ENCODE measurements at places on chromosomes 3 and 15.
A peak's percentile ranks its signal among the peaks of the same experiment; 100 is the strongest.

GRCh38 chr3:42209917-42210316 lies 56.1 kb downstream of the CCK start:
- H3K36me3 ChIP-seq: peaks cover 92% of the 10 kb centered on the region
- H3K27ac ChIP-seq: no peak overlapping the region
- H3K4me1 ChIP-seq: peaks cover 30% of the 10 kb centered on the region
- no peaks in the 10 kb centered on the region for H3K27me3 ChIP-seq
- no peak for DNase-seq
- H3K4me3 ChIP-seq: no peak overlapping the region

GRCh38 chr3:114213627-114214541 lies 23.5 kb downstream of the ZNF80 start:
- H3K4me3 ChIP-seq: no peak overlapping the region
- H3K4me1 ChIP-seq: peaks cover 27% of the 10 kb centered on the region
- H3K27me3 ChIP-seq: no peaks in the 10 kb centered on the region
- no peak overlapping the region for H3K27ac ChIP-seq
- peaks cover 3% of the 10 kb centered on the region for H3K36me3 ChIP-seq

GRCh38 chr15:85828874-85829273 lies 34.1 kb upstream of the KLHL25 start:
- DNase-seq: no peak
- H3K4me1 ChIP-seq: no peaks in the 10 kb centered on the region
- no peaks in the 10 kb centered on the region for H3K36me3 ChIP-seq
- no peak overlapping the region for H3K4me3 ChIP-seq
- peaks cover 16% of the 10 kb centered on the region for H3K27me3 ChIP-seq
- no peak overlapping the region for H3K27ac ChIP-seq

DNA sequence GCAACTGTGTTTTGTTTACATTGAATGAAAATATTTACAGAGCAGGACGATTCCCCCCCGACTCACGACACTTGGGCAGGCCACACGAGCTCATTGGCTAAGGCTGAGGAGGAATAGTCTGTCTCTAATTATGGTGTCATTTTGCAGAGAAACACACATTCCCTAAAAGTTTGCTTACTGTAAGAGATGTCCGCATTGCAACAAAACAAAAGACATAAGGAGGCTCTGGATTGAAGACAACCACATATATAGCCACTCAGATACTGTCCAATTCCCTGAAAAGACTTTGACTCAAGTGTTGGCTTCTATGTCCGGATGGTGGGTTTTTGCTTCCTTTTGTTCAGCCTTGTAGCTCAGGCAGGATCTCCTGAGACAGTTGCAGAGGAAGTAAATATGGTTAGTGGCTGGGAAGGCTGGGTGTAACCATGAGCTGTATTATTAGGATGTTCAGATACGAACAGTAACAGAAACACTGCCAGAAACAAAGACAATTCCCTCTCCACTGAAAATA lies 170.4 kb downstream of the KLHL25 start:
- DNase-seq: no peak
- peak overlapping the region; percentile 36 for H3K4me3 ChIP-seq
- H3K4me1 ChIP-seq: peaks cover 55% of the 10 kb centered on the region

DNA sequence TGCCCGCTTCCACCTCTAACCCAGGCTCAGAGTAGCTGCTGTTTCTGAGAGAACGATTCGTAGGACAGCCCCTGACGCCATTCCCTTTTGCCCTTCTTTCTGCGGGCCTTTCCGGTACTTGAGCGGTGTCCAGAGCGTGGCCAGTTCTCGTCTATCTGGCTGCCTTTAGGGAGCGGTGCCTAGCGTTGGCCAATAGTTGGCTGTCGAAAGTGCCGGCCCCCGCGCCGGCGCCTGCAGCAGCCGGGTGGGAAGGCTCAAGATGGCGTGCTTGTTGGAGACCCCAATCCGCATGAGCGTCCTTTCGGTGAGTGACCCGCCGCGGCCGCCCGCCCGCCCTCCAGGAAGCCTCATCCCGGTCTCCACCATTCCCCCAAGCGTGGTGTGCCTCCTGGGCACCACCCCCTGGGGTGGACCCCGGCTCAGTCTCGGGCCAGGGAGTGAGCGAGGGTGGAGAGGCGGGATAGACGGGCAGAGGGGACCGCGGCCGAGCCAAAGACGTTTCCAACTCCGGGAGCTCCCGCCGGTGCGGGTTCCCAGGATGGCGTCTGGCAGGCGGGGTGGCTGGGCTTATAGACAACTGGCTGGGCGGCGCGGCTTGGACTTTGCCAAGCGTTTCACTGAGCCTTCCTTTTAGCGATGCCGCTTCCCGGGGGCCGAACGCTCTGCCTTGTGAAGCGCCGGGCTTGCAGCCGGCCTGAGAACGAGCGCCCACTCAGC lies at the start of gene ARMC8:
TSS of gene ARMC8 (plus strand) at position 6 of the 717 bp plus-strand sequence. CDS start at position 260, 254 bp downstream.
- peak; percentile 79 for DNase-seq
- peaks cover 19% of the 10 kb centered on the region for H3K36me3 ChIP-seq
- H3K4me1 ChIP-seq: peaks cover 37% of the 10 kb centered on the region

DNA sequence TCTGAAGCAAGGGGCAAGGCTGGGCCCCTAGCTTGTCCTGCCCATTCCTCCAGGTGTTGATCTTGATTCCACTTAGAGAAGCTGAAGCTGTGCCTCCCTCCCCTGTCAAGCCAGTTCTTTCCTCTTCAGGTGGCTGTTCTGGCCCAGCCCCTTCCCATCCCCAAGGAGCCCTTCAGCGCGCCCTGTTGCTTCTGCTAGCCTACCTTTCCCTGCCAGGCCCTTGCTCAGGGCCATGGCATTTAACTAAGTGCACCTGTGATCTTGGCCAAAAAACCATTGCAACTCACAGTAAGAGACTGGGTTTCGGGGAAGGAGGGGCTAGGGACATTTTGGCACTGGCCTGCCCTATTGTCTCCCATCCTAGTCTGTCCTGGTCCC lies 1.9 kb upstream of the WDR6 start:
- no peak overlapping the region for H3K4me3 ChIP-seq
- H3K27ac ChIP-seq: no peak overlapping the region
- DNase-seq: no peak
- peaks cover 21% of the 10 kb centered on the region for H3K4me1 ChIP-seq
- no peaks in the 10 kb centered on the region for H3K27me3 ChIP-seq

DNA sequence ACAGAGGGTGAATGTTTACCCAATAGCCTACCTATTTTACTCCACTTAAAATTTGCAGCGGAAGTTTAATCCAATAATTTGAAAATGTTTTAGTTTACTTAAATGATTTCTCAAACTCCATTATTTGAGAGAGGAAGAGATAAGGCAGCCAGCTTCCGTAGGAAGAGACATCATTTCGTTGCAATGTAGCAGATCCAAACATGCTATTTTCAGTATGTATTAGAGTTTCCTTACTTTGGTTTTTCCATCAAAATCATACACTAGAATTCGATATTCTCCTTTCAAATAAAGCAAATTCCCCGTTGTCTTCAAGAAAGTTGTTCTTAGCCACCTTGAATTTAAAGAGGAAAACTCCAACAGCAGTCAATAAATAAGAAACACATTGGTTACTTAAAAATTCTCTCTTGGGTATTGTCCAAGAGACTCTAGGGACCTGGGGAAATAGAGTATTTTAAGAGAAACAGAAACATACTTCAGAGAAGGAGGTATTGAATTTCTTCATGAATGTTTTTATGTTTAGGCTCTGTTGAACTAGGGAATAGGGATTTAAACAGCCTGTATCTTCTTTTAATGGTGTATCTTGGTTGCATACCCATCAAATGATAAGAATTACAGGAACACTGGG lies 324.5 kb upstream of the GBE1 start:
- no peak overlapping the region for H3K4me3 ChIP-seq
- DNase-seq: no peak
- H3K4me1 ChIP-seq: peaks cover 4% of the 10 kb centered on the region
- no peak overlapping the region for H3K27ac ChIP-seq
- no peaks in the 10 kb centered on the region for H3K27me3 ChIP-seq

DNA sequence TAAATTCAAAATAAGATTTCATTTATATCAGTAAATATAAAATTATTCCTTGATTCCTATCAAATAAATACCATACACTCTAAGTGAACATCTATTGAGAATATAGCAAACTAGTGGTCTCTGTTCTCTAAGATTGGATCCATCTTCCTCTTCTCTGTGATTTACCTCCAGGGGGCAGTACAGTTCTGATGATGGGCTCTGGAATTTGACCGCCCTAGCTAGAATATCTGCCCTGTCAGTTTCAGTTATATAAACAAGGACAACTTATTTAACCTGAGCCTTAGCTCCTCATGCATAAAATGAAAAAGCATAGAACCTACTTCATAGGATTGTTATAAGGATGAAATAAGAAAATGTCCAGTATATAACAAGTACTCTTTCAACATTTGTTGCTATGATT lies 171.1 kb upstream of the CCDC54 start:
- DNase-seq: no peak
- no peak overlapping the region for H3K4me3 ChIP-seq
- H3K27ac ChIP-seq: no peak overlapping the region

Data from activated B cell treated with CpG ODN at 0.5 μM for 24 hours (primary cell).